ENCODE measurements at places on chromosomes 13 and 19.
A peak's percentile ranks its signal among the peaks of the same experiment; 100 is the strongest.

DNA sequence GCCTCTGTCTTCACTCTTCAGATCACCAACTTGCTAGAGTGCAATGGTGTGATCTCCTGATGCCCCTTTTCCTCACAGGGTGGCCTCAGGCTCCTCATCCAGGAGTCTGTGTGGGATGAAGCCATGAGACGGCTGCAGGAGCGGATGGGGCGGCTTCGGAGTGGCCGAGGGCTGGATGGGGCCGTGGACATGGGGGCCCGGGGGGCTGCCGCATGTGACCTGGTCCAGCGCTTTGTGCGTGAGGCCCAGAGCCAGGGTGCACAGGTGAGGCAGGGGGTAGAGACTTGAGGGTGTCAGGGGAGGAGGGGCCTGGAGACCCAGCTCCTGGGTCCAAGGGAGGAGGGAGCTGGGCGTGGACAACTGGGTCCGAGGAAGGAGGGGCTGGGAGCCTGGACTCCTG, 9.5 kb downstream of the ALDH16A1 start:
- no peak for DNase-seq

GRCh38 chr19:48392860-48393558, 459 bp upstream of the GRIN2D start:
- no peak for DNase-seq

DNA sequence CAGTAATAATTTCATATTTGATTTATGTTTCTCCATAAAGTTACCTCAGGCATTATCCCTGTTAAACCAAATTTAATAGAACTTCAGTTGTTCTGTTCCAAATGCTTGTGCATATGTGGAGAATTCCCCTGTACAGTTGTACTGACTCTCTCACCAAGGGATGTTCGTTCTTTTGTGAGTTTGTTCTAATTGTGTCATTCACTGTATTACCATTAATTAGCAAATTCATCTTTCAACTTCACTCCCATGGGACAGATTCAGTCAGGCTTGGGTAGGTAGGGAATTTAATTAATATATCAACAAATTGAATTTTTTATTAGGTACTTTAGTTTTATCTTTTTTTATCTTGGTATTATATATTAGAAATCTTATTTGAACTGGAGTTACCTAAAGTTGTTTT, 265.4 kb downstream of the DCT start:
- DNase-seq: no peak

- no peak for DNase-seq
Measured at GRCh38 chr13:18959229-18959628, 222.4 kb downstream of the TUBA3C start.

DNA sequence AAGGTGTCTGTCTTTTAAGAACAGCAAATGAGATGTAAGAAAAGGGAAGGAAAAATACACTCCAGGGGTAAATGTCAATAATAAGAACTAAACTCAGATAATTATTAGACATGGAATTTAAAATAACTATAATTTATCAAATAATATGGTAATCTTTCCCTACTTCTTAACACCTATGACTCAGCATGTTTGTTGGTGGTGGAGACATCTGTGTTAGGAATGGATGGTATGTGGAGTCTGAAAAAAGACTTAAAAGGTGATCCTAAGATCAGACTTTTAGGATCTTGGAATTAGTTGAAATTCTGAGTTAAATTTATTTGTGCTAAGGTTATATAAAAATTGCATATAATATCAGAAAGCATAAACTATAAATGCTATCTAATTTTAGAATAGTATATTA, 915.1 kb downstream of the SLITRK5 start:
- DNase-seq: no peak

GRCh38 chr13:96780105-96780504, 214.2 kb downstream of the OXGR1 start:
- DNase-seq: no peak

DNA sequence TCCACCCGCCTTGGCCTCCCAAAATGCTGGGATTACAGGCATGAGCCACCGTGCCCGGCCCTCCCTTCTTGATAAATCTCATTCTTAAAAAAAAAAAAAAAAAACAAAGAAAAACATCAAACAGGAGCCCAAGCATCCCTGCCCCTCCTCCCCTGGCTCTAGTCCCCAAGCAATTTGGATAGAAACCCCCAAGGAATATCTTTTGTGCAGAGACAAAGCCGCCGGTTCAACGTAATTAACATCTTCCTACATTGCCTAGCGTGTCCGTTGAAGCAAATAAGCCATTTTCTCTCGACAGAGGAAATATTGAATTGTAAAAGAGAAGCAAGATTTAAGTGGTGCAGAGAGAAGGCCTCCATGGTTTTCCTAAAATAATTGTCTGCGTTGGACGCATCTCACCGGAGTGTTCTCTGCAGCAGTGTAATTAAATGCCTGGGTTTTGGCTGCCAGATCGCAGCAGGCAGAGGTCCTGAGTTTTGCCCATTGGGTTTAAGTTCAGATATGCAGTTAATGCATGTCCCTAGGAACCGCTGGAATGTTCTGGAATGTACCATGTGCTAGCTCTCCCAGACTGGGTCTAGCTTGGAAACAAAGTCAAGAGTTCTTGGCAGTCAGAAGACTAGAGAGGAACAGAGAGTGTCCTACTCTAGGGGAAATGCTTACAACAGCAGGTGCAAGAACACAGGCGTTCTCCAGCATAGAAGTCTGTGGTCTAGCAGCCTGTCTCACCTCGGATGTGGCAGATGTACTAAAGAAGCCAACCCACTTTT, 30.8 kb downstream of the PIN1 start:
- DNase-seq: peak; percentile 18

- DNase-seq: no peak
Measured at GRCh38 chr19:16876904-16877361, 11.9 kb upstream of the F2RL3 start.

- peak; percentile 38 for DNase-seq
Measured at GRCh38 chr19:2476451-2477140, 669 bp downstream of the GADD45B start.
